AG09319 (cell line): ENCODE measurements at places on chromosomes 7 and 10.

- no peak for DNase-seq
These were observed 614.1 kb upstream of the FZD8 start for GRCh38 chr10:36256166-36256565.

DNA sequence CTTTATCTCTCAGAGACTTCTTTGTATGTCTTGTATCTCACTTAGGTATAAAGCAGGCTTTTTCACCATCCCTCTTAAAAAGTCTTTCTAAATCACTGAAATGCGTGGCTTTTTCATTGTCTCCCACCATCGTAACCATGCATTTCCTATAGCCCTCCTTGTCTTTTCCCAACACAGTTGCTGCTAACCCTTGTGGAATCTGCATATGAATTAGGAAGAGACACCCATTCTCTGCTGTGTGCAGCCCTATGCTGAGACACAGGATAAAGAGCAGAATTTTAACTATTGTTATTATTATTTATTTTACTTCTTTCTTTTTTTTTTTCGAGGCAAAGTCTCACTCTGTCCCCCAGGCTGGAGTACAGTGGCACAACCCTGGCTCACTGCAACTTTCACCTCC is 804.3 kb upstream of the COBL start:
- DNase-seq, result no peak

GRCh38 chr7:44772867-44773266 is 23.6 kb upstream of the PPIA start:
- no peak for DNase-seq

- no peak for DNase-seq
These were observed 15.9 kb upstream of the ADCK2 start for GRCh38 chr7:140656548-140657515.

- peak; percentile 19 for DNase-seq
These were observed 39.0 kb upstream of the EMX2 start for GRCh38 chr10:117503244-117504205.

DNA sequence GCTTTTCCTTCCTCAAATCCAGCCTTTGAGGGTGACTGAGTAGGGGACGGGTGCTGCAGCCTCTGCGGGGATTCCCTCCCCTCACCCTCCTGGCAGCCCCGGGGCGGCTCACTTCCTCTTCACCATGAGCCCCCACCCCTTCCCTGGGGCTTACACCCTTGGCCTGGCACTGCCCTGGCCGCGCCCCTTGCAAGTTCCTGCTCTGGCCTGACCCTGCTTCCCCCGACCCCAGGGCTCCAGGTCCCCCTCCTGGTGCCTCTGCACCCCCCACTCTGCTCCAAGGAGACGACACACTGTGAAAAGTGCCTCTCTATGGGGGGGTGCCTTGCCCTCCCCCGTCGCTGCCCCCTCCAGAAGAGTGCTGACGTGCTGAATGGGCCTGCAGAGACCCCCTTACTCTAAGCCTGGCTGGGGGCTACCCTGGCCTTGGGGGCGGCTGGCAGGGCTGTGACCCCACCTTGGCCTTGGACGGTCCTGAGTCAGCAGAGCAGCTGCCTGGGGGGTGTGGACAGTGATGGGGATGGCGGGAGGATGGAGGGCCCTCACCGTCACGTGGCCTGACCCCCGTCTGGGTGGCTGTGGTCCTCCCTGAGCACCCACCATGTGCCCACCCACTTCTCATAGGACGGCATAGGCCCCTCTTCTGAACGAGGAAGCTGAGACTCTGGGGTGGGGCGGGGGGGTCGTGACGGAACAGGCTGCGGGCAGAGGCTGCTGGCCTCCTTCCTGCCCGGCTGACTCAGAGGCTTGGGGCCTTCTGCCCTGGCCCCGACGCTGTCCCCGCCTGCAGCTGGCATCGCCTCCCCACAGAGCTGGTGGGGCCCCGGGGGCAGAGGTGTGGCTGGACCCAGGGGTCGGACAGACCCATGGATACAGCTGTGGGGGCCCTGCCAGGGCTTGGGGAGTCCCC is 9.8 kb downstream of the LFNG start:
- DNase-seq, result no peak

DNA sequence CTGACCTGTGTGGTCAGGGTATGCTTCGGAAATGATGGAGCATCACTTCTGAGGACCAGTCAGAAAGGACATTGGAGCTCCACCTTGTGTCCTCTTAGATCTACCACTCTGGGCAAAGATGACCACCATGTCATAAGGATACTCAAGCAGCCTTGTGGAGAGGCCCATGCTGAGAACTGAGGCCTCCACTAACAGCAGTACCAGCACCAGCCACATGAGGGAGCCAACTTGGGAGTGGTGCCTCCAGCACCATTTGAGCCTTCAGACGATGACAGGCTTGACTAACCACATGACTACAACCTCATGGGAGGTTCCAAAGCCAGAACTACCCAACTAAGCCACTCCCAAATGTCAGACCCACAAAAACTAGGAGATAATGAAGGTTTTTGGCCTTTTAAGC is 116.0 kb downstream of the NPTX2 start:
- DNase-seq, result no peak

GRCh38 chr7:106370542-106370941 is 85.8 kb upstream of the NAMPT start:
- DNase-seq, result no peak

GRCh38 chr10:12507165-12507850 is 158.0 kb downstream of the CAMK1D start:
- DNase-seq, result no peak

- no peak for DNase-seq
These were observed 109.0 kb downstream of the SDHAF3 start for GRCh38 chr7:97226541-97226940.

- no peak for DNase-seq
These were observed 76.0 kb upstream of the FAM20C start for GRCh38 chr7:116188-116981.

DNA sequence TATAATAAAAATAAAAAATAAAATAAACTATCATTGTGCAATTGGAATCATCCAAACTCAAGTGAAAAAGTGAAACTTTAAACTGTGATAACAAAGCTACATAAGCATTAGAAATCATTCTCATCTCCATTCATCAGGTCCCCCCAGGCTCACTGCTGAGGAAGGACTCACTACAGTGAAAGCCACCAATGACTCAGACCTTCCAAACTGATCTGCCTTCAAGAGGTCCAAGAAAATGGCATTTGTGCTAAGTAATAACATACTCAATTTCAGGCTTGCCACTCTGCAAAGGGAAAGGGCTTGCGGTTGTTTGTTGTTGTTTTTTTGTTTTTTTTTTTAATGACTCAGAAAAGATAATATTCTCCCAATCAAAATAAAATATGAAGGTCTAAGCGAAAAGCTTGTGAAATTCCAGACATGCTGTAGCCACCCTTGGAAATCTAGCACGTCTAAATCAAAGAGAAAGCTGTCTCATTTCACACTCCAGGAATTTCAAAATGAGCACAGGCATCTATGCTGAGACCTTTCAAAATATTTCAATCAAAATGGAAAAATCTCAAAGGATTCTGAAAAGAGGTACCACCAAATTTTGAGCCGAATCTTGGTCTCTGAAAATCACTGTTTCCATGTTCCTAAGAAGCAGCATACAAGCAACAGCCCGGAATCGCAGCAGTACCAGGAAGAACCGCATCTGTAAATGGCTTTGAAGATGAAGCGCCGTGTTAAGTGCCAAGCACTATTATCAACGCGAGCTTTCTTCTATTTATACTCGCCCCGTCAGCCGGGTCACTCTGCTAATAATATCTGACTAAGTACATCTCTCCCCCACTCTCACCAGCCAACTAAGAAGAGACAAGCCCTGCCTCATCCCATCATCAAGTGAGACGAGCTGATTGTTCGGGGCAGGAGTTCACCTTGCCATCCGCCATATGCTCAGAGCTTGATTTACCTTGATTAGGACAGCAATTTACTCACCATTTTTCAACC is 13.5 kb downstream of the SFMBT2 start:
- DNase-seq, result no peak

DNA sequence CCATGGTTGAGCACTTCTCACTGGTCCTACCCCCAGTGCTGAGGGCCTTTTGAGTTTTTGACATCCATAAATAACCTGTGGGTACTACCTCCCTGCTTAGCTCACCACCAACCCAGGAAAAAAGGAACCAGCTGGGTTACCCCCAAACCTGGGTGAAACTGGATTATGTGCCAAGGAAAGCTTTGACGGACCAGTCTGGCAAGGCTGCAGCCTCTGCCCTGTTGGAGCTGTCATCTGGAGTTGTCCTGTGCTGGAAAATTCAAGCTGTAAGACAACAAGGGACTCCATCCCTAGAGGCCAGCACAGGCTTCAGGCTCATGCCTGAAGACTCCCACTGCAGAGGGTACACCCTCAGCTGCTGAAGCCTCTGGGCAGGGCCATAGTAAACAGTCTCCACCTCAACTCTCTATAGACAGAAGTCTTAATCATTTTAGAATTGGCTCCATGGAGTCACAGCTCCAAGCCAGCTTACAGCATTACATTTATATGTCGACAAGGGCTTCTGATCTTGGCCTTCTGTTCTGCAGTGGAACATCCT is 115.5 kb upstream of the AFAP1L2 start:
- no peak for DNase-seq

DNA sequence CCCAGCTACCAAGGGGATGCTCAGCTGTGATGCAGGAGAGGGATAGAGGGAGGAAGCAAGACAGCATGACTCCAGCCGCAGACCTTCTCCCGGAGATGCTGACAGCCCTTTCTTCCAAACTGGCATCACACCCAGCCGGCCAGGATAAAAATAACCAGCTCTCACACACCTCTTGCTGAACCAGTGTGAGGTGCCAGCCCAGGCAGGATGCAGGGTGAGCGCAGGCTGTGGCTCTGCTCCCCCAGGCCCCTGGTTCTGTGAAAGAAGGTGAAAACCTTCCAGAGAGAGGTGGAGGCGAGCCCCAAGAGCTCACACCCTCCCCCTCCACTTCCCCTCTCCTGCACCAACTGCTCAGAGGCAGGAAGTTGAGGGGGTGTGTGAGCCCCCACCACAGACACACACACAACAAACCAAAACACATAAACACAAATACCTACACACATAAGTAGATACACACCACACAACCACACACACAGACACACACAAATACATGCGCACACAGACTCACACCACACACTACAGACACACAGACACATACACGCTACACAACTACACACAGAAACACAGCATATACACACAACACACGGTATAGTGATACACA is 4.0 kb downstream of the GPR15LG start:
- no peak for DNase-seq

- no peak for DNase-seq
These were observed 99.7 kb upstream of the PPIF start for GRCh38 chr10:79247373-79248137.

DNA sequence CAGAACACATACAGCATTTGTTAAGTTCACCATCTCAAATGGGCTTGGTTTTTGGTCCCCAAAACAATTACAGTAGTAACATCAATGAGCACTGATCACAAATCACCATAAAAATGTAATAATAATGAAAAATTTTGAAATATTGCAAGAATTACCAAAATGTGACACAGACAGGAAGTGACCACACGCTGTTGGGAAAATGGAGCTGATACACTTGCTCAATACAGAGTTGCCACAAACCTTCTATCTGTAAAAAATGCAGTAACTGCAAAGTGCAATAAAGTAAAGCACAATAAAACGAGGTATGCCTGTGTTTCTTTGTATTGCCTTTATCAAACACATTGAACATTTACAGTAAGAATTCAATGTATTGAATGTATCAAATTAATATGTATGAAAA is 262.7 kb downstream of the CTNNA3 start:
- no peak for DNase-seq

- DNase-seq, result no peak
These were observed 9.6 kb downstream of the GNB2 start for GRCh38 chr7:100682991-100683658.

DNA sequence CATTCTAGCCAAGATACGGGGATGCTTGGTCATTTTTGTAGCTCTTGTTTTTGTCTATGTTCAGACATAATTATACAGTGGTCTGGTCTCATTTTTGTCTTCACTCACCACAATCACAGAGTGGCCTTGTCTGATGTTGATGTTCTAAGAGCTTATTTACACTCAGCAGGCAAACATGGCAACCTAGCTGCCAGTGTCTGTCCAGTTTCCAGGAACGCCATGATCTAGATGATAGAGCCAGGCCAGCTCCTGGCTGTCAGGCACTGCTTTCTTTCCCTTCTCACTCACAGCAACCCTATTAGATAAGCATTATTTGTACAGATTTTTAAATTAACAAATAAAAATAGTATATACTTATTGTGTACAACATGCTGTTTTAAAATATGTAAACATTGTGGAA is 98.6 kb upstream of the PHF14 start:
- DNase-seq, result no peak

- no peak for DNase-seq
These were observed 45.9 kb upstream of the ANTXRL start for GRCh38 chr10:46240684-46241565.

GRCh38 chr10:15232279-15232678 is 63.8 kb upstream of the NMT2 start:
- no peak for DNase-seq

GRCh38 chr10:130049987-130050386 is 60.6 kb downstream of the C10orf143 start:
- no peak for DNase-seq

DNA sequence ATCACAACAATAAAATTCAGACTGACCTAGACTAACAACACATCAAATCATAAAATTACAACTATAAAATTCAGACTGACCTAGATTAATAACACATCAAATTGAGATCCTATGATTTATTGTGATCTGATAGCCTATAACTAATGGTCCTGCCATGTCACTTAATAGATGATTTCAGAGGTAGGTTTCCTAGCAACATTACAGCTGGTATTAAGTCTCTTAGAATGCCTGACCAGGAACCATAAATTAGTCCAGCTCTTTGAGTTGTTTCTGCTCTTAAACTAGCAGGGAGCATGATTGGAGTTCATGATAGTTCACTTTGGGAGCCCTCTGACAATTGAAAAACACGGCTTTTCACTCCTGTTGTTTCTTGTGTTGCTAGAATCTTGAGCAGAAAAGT is 318.9 kb downstream of the BMPER start:
- DNase-seq, result no peak

DNA sequence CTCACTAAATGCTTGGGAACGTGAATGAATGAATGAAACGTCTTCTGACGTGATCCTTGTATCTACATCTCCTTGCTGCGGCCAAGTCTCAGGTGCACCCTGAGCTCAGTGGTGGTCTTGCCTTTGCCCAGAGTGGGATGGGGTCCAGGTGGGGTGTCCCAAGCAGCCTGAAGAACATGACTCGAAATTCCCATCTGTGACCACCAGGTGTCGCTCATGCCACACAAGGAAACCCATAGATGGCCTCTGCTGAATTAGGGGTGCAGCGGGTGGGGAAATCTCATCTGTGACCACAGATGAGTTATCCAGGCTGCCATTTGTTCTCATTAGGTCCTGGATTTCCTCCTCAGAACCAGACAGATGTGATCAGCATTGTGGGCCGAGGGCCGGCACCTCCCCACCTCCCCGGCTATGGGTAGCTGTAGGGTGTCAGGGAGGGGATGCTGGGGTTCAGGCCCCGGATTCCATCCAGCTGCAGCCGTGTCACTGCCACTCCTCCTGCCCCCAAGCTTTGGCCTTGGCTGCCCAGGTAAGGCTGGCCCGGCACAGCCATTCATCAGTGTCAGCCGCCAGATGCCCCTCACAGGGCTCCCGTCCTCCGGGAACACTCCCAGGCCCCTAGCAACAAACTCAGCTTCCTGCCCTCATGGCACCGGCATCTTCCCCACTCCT is 21.0 kb upstream of the GNA12 start:
- peak; percentile 27 for DNase-seq

- no peak for DNase-seq
These were observed 19.3 kb downstream of the FOXI2 start for GRCh38 chr10:127756264-127756663.

GRCh38 chr7:96305915-96306314 is 16.0 kb downstream of the SLC25A13 start:
- DNase-seq, result no peak

GRCh38 chr7:28509251-28510025 is 97.1 kb downstream of the CREB5 start:
- no peak for DNase-seq

- no peak for DNase-seq
These were observed 124.5 kb downstream of the SEMA3E start for GRCh38 chr7:83524277-83525075.
